ENCODE measurements at places on chromosomes 7 and 10.

DNA sequence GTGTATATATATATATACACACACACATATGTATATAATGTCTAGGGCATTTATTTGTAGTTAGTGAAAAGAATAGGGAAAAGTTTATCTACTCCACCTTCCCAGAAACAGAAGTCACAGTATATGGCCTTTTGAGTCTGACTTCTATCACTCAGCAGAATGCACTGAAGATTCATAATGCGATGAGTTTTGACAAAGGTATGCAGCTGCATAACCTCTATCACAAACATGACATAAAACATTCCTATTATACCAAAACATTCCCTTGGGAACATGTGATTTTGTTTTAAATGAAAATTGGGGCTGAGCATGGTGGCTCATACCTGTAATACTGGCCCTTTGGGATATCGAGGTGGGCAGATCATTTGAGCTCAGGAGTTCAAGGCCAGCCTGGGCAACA lies 137.3 kb upstream of the EEPD1 start:
- DNase-seq = no peak

- no peak for DNase-seq
Measured at GRCh38 chr7:151057506-151057988, at the start of gene CDK5. TSS of gene CDK5 (minus strand) at chr7:151057897. CDS start at chr7:151057848, 49 bp downstream.

GRCh38 chr10:50358925-50359687 lies 107.8 kb upstream of the ASAH2 start:
- DNase-seq = no peak

DNA sequence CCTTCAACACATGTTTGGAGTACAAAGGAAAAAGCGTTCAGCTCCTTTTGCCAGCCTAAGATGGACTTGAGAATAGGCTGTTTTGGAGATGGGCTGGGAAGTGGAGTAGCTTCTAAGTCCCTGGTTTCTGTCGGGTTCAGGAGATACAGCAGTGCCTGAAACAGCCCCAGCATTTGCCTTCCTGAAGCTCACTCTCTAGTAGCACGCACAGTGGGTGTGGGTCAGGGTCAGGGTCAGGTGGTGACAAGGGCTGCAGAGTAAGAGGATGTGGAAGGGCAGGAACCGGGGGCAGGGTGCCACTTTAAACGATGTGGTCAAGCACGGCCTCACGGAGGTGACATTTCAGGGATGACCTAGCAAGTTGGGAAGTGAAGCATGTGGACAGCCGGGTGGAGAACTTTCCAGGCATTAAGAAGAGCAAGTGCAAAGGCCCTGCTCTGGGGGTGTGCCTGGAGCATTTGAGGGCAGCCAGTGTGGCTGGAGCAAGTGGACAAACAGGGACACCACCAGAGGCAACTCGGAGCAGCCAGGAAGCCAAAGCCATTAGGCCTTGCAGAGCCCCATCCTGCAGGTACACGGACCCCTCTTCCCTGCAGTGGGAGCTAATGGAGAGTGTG lies 382.2 kb upstream of the ZMIZ1 start:
- DNase-seq = no peak

- no peak for DNase-seq
Measured at GRCh38 chr10:21172930-21173801, 276.1 kb upstream of the NEBL start.

DNA sequence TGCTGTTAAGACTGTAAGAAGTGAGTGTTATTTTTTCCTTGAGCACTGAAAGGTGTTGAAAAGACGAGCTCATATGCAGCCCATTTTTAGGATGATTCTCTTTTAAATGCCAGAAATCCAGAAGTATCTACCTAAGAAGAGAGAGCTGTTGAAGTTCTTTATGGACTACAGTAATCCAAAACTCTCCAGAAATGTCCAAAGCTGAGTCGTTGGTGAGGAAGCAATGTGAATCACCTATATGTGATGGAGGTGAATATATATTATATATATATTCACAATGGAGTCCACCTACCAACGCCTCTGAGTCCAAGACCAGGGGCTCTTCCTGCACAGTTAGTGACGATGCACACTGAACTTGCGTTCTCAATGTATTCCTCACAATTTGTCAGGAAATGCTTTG lies 252.7 kb upstream of the PITRM1 start:
- no peak for DNase-seq

DNA sequence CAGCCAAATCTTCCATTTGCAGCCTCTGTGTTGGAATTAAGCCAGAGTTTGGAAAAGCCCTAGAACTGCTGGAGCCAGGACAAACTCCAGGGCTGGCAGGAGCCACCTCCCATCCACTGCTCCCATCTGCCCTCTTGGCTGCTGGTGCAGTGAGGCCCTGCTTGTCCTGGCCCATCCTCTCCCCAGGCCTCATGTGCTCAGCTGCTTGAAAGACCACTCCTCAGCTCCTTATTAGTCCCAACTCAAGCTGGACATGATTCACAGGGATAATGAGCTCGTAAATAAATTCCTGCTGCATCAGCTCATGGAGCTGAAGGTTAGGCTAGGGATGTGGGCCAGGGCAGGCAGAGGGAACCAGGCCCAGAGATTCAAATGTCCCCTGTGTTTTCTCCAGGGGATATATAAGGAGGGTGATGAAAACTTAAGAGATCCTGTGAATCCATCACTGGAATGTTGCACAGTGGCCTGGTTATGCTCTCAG lies 282.8 kb downstream of the RPS24 start:
- DNase-seq = no peak

- peak; percentile 38 for DNase-seq
Measured at GRCh38 chr7:139775829-139776266, 1.9 kb downstream of the HIPK2 start.

Data from central memory CD8-positive, alpha-beta T cell (primary cell).